ENCODE measurements at places on chromosomes 11 and 22. TPM values are rescaled to one million over a fixed set of nuclear protein-coding genes. Genes with fewer than 3 reads are reported as not detected.
A peak's percentile ranks its signal among the peaks of the same experiment; 100 is the strongest.

GRCh38 chr22:44129619-44129976, 51.1 kb upstream of the PARVG start:
- H3K27me3 ChIP-seq, result no peaks in the 10 kb centered on the region
- DNase-seq, result no peak
- no peak overlapping the region for H3K4me3 ChIP-seq
- H3K36me3 ChIP-seq, result no peaks in the 10 kb centered on the region
- no peak overlapping the region for H3K27ac ChIP-seq

GRCh38 chr11:121091492-121092152, 9.4 kb upstream of the TECTA start:
- peaks cover 1% of the 10 kb centered on the region for H3K4me1 ChIP-seq
- H3K27ac ChIP-seq, result no peak overlapping the region
- peaks cover 25% of the 10 kb centered on the region for H3K36me3 ChIP-seq
- H3K4me3 ChIP-seq, result no peak overlapping the region
- H3K27me3 ChIP-seq, result no peaks in the 10 kb centered on the region
- no peak for DNase-seq

- no peaks in the 10 kb centered on the region for H3K27me3 ChIP-seq
- peaks cover 30% of the 10 kb centered on the region for H3K4me1 ChIP-seq
- no peak overlapping the region for H3K4me3 ChIP-seq
- no peak for DNase-seq
Measured at GRCh38 chr22:39252461-39253434, 8.0 kb upstream of the PDGFB start.

DNA sequence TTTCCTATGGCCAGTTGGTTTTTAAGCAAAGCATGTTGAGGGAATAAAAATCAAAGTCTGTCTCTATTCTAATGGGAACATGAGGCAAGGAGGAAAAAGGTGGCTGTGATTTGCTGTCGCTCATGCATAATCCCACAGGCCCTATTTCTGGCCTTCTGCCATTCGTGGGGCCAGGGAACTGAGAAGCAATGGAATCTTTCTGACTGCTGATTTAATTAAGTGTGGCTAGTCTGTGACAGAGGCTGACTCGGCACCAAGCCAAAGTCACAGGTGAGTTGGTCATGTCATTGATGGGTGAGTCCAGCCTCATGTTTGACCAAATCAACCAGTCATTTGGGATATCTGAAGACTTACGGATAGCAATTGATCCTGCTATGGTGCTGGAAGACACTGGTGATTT, 429.3 kb upstream of the CADM1 start:
- H3K4me3 ChIP-seq, result no peak overlapping the region
- peaks cover 23% of the 10 kb centered on the region for H3K4me1 ChIP-seq
- no peaks in the 10 kb centered on the region for H3K36me3 ChIP-seq
- no peak for DNase-seq
- H3K27ac ChIP-seq, result no peak overlapping the region
- H3K27me3 ChIP-seq, result peaks cover 15% of the 10 kb centered on the region

GRCh38 chr11:133893381-133893780, 48.1 kb upstream of the SPATA19 start:
- peak; percentile 73 for DNase-seq
- H3K4me3 ChIP-seq, result no peak overlapping the region
- H3K4me1 ChIP-seq, result peaks cover 9% of the 10 kb centered on the region

DNA sequence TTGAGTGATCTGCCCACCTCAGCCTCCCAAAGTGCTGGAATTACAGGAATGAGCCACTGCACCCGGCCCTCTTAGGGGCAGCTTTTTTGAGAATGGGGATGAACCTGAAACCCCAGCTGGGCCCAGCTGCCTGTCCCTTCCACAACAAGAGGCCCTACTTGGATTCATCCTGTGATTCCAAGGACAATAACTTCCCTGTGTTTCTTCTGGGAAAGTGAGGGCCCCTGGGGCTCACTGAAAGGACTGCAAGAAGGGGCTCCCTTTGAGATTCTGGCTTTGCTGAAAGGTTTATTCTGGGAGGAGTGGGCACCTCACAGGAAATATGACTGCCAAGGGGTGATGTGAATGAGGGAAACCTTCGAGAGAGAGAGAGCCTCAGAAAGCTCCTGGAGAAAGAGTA, 12.3 kb upstream of the GNAZ start:
- no peaks in the 10 kb centered on the region for H3K36me3 ChIP-seq
- H3K4me1 ChIP-seq, result no peaks in the 10 kb centered on the region
- H3K27ac ChIP-seq, result no peak overlapping the region
- no peak overlapping the region for H3K4me3 ChIP-seq

- H3K27ac ChIP-seq, result no peak overlapping the region
- H3K4me3 ChIP-seq, result no peak overlapping the region
- no peaks in the 10 kb centered on the region for H3K27me3 ChIP-seq
- no peaks in the 10 kb centered on the region for H3K4me1 ChIP-seq
Measured at GRCh38 chr11:92024788-92025187, 199.8 kb upstream of the FAT3 start.

GRCh38 chr11:62593434-62594044, 2.2 kb upstream of the TUT1 start:
- peak overlapping the region; percentile 57 for H3K4me3 ChIP-seq
- no peaks in the 10 kb centered on the region for H3K27me3 ChIP-seq
- no peak for DNase-seq

DNA sequence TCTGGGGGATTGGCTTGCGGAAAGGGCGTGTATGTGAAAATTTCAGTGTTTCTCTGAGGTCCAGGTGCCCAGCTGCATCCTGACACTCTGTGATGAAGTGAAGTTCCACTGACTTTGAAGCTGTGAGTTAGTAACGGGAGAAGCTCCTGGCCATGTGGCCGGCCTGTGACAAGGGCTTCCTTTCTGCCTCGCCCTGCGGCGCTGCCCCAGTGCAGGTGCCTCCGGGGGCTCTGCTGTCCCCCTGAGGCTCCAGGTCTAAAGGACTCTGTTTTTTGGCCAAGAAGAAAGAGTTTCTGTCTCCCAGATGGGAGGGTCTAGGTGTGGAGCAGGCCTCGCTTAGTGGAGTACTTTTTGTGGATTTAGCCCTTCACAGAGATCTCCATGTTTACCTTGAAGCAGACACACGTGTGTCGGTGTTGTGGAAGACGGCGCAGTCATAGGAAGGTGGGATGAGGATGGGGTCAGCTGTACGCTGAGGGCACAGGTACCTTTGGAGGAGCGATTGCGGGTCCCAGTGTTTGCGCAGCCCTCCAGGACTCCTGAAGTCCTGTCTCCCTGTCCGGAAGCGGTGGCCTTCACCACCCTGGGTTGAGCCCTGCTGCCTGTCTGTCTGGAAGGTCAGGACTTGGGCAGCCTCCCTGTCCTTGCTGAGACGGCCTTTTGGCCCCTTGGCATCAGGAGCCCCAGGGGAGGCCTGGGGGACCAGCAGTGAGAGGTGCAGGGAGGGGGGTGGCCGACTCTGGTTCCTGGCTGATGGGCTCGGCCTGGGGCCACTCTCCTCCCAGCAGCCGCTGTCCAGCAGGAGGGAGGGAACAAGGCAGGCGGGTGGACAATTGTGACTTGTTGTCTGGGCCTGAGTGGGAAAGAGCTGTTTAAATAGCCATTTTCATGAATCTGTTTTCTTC, 1249.3 kb downstream of the BRD1 start:
- no peak overlapping the region for H3K27ac ChIP-seq
- H3K4me3 ChIP-seq, result peak overlapping the region; percentile 54

GRCh38 chr11:100808904-100809491, 121.9 kb downstream of the ARHGAP42 start:
- no peaks in the 10 kb centered on the region for H3K27me3 ChIP-seq
- H3K27ac ChIP-seq, result peak overlapping the region; percentile 73
- peaks cover 21% of the 10 kb centered on the region for H3K4me1 ChIP-seq
- no peak for DNase-seq
- no peaks in the 10 kb centered on the region for H3K36me3 ChIP-seq

GRCh38 chr11:29483831-29484230, 533.0 kb downstream of the KCNA4 start:
- no peak for DNase-seq
- H3K27ac ChIP-seq, result no peak overlapping the region
- no peaks in the 10 kb centered on the region for H3K4me1 ChIP-seq
- no peak overlapping the region for H3K4me3 ChIP-seq
- no peaks in the 10 kb centered on the region for H3K27me3 ChIP-seq

- H3K27ac ChIP-seq, result no peak overlapping the region
- no peaks in the 10 kb centered on the region for H3K36me3 ChIP-seq
- H3K4me3 ChIP-seq, result no peak overlapping the region
- no peaks in the 10 kb centered on the region for H3K4me1 ChIP-seq
- no peak for DNase-seq
Measured at GRCh38 chr11:101096036-101096704, 33.4 kb downstream of the PGR start.

GRCh38 chr11:26551186-26551801, 20.8 kb downstream of the MUC15 start:
- no peaks in the 10 kb centered on the region for H3K36me3 ChIP-seq
- H3K4me1 ChIP-seq, result no peaks in the 10 kb centered on the region
- H3K27me3 ChIP-seq, result peaks cover 39% of the 10 kb centered on the region
- no peak for DNase-seq

The TAGLN gene
- total RNA-seq, result 711 TPM

The CYB561A3 gene
- 49.5 TPM for total RNA-seq

The GNAZ gene
- total RNA-seq, result 2.9 TPM

The MALAT1 gene
- total RNA-seq, result 11,843 TPM

The MS4A14 gene
- not detected for total RNA-seq

Measured in osteocyte (in vitro differentiated cells).